ENCODE measurements at places on chromosomes 13 and 19.
A peak's percentile ranks its signal among the peaks of the same experiment; 100 is the strongest.

DNA sequence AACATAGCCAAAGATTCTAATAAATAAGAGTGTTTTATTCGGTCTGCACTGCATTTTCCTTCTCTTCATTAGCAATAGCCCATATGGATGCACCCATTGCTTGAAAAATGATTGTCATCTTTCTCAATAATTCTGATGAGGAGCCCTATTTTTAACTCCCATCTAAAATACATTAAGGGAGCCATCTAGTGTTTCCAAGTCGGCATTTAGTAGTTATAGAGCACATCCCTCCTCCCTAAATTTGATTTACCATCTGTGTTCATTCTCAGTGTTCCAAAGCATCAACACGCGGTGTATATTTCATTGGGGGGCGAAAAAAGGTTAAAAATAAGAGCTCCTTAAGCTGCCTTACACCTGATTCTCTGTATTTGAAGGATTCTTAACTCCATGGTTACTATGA lies 119.2 kb upstream of the IPO5 start:
- no peak for DNase-seq

DNA sequence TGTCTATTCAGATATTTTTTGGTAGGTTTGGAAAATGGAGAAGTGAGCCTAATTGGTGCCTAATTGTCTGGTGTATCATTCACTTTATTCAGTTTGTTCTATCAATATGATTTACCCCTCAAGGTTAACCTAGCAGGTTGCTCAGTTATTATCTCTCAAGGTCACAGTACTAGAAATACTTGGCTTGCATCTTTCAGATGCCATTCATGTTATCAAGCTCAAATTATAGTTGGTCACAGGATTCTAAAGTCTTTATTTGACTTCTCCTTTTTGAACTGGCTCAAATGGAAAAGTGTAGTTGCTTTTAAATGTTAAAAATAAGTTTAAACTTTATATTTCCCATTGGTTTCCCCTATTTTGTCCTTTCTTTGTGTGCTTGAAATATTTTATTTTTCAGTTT lies 2.6 kb downstream of the KCNRG start:
- no peak for DNase-seq

DNA sequence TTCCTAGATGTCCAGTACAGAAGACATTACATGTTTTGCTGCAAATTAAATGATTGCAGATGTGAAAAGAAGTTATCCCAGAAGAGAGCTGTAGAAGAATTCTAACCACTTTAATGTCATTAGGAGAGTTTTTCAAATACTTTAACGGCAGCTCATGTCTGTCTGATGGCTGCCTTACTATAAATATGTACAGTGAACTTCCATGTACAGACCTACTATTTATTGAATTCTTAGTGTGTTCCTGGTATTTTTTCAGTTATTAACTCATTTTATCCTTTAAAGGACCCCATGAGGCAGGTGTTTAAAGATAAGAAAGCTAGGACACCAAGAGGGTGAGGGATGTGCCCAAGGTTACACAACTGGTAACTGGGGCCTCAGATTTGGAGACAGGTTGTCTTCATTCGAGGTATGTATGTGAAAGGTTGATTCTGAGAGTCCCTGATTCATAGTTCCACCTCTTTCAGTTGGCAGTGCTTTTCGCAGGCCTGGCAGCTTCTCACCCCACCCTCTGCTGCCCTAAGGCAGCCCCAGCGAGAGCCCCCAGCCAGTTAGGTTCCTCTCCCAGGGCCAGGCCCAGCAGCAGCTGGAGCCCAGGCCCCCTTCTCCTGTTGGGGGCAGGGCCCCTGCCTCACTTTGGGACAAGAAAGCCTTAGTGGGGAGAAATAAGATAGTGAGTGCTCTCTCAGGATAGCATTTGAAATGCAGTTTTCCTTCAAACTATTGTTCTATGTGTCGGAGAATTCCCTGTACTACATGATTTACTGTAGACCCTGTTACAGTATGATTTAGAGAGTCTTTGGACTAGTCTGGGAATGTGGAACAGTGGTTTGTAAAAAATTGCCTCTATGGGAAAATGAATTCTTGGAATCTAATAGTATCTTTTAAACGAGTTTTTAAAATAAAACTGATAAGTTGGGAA lies 67.7 kb upstream of the TEX29 start:
- peak; percentile 63 for DNase-seq

GRCh38 chr19:15640904-15641597 lies 354 bp downstream of the CYP4F3 start:
- DNase-seq = peak; percentile 1
